Endothelial cell (in vitro differentiated cells): ENCODE measurements at places on chromosomes 3 and 15.

DNA sequence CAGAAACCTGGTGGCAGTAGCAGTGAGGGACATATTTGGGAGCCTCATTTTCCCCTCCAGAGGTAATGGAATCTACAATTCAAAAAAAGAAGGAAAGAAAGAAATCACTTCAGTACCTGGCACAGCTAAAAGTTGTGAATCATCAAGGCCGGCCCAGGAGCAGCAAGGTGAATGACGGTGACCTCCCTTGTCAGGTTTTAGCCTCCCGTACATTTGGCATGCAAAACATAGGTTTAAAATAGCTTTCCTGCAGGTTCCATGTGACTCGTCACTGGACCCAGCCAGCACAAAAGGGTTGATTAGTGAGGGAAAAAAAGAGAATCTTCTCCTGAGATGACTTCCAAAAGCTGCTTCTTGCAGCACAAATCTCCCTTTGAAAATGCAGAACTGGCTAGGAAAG lies 394.2 kb downstream of the LSAMP start:
- no peak for DNase-seq

GRCh38 chr15:45747426-45747825 lies 112.6 kb downstream of the SQOR start:
- DNase-seq = no peak

DNA sequence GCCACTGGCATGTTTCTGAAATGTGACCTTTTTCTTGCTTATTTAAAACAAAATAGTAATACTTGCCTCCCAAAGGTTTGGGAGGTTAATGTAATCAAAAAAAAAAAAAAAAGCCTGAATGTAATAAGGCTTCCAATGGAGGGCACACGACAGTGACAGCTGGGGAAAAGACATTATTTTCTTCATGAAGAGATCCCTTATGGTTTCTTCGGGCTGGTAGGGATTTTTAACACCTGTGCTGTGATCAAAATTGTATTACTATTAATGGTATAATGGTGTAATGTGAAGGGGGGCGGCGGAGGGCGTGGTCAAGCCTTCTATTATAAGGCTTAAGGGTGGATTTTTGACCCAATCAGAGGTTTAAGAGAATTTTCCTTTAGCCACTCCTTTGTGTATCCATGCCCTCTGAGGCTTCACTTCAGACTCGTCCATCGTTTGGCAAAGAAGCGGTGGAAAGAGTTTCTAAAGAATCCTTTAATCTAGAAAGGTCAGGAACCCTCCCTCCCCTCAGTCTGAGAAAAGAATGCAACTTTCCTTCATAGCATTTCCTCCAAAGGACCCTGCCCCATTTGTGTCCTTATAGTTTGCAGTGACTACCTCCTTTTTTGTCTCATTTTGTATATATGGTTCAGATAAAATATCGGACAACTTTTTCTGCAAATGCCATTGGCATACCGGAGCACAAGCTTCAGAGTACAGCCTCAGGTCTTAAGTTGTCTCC lies 89.5 kb upstream of the CHD2 start:
- DNase-seq = no peak

DNA sequence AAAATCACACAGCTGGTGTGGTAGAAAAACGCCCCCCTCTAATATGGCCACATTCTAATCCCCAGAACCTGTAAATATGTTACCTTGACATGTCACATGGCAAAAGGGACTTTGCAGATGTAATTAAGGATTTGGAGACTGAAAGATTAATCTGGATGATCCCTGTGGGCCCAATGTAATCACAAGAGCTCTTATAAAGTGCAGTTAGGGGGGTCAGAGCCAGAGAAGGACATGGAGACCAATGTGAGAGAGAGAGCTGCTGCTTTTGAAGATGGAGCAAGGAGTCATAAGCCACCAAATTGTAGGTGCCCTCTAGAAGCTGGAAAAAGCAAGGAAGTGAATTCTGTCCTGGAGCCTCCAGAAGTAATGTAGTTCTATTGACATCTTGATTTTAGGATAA lies 152.6 kb downstream of the PEX5L start:
- DNase-seq = no peak

DNA sequence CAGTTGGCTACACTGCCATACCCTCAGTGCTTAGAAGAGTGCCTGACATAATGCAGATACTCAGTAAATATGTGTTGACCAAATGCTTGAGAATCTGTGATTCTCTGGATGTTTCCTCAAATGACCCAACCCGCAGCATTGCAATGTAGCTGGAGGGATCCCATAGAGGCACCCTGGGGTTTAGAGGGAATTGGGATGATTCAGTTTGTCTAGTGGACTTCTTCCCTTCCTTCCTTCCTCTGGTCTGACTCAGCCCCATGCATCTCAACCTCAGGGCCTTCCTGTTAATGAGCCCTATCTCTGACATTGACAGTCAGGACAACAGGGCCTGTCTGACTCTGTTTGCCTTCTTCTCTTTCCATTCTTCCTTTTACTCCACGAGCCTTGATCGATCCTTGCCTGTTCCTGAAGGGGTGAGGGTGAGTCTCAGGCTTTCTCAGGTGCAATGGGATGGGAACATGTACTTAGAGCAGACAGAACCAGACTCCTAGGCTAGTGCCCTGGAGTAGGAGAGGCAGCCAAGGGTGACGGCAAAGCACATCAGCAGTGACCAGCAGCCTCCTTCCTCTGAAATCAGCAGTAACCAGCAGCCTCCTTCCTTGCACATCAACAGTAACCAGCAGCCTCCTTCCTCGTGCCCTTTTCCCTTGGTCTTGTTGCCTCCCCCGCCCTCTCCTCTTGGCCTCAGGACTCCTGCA lies 78.2 kb downstream of the DGKG start:
- DNase-seq = no peak

DNA sequence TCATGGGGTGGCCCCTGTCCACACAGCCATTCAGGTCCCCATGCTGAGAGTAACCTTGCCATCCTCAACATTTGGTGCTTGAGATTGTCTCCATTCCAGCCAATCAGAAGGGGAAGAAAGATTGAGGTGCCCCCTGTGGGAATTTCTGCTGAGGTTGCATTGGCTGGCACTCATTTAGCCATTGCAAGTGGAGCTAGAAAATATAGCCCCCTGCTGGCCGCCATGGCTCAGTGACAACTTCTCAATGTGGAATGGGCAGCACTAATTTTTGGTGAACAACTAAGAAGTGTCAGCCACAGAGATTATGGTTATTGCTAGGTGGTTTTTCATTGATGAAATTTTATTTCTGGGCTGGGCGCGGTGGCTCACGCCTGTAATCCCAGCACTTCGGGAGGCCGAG lies 22.0 kb downstream of the COL6A6 start:
- DNase-seq = peak; percentile 63

DNA sequence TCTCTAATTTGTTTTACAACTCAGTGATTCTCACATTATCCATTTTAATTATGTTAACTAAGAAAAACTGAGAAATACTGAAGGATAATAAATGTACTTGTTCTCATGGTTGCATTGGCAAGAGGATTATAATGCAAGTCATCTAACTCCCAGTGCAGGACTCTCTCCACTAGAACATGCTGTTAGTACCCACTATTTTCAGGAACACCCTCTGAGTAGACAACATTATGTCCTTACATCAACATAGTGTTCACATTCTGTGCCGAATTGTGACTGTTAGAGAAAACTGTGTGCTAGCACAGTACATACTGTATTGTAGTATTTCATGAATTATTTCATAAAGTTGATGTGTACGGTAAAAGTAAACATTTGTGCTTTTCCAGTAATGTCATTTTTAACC lies 80.1 kb downstream of the LEKR1 start:
- no peak for DNase-seq

- DNase-seq = no peak
These were observed 12.2 kb downstream of the ALG1L2 start for GRCh38 chr3:130093741-130094391.

- DNase-seq = no peak
These were observed 89.7 kb downstream of the TP63 start for GRCh38 chr3:189720736-189721417.

DNA sequence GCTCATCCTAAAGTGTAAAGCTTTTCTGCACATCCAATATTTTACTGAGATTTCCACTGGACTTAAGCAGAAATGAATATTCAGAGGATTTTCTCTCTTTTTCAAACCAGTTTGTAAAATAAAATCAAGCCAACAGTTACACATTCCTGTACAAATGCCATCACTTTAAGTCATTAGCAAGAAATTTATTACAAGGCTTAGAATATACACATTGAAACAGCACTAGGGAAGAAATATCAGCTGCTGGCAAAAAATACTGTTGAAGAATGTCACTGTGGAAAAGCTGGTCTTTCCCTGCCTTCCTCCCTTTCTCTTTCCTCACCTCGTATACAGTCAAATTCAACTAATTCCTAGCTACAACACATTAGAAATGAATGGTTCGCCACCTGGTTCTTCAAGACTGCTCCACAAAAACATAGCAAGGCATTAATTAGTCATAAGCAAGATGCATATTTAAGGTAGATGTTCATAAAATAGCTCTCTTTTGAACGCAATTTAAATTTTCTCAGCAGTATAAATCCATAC lies 21.3 kb downstream of the PLOD2 start:
- DNase-seq = no peak

DNA sequence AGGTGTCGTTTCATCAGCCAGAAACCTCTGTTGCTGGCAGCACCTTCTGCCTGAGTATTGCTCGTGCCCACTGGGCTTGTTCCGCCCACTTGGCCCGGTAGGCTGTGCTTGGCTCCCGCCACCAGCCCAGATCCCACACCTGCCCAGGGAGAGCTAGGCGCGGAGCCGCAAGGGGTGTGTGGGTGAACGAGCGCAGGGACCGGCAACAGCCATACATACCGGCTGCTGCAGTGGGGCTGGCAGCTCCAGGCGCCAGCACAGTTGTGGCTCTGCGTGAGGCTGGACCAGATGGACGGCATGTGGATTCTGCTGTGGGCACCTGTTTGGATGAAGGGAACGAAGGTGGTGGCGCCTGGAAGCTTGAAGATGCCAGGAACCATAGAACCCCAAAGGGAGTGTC lies 331.5 kb upstream of the MCTP2 start:
- no peak for DNase-seq

- DNase-seq = no peak
These were observed 41.8 kb downstream of the FILIP1L start for GRCh38 chr3:100072326-100073048.

GRCh38 chr3:50358355-50358910 lies 888 bp downstream of the TMEM115 start:
- DNase-seq = no peak

DNA sequence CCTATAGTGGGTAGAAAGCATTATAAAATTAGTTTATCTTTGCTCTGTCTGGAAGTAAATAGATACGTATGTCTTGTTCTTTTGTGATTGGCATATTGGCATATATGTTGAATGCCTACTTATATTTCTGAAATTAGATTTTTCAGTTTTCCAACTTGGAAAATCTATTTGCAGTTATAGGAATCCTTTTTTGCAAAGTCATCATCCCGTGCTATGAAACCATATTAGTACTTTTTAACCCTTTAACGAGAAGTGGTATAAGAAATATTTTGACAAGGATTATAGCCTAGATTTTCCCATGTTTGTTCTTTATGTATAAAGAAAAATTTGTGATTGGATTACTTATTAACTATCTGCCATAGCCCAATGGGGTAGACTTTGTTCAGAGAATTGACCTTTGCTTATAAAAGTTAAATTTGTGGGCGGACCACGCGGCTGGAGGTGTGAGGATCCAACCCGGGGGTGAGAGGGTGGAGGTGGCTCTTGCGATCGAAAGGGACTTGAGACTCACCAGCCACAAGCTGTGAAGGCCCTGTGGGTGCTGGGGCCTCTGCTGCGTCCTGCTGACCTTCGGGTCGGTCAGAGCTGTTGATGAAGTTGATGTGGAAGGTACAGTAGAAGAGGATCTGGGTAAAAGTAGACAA lies 5.9 kb downstream of the LRRC28 start:
- DNase-seq = no peak

- no peak for DNase-seq
These were observed 116.3 kb downstream of the AKAP13 start for GRCh38 chr15:85496551-85497171.

GRCh38 chr3:163773136-163773535 lies 1305.2 kb downstream of the SI start:
- DNase-seq = no peak

DNA sequence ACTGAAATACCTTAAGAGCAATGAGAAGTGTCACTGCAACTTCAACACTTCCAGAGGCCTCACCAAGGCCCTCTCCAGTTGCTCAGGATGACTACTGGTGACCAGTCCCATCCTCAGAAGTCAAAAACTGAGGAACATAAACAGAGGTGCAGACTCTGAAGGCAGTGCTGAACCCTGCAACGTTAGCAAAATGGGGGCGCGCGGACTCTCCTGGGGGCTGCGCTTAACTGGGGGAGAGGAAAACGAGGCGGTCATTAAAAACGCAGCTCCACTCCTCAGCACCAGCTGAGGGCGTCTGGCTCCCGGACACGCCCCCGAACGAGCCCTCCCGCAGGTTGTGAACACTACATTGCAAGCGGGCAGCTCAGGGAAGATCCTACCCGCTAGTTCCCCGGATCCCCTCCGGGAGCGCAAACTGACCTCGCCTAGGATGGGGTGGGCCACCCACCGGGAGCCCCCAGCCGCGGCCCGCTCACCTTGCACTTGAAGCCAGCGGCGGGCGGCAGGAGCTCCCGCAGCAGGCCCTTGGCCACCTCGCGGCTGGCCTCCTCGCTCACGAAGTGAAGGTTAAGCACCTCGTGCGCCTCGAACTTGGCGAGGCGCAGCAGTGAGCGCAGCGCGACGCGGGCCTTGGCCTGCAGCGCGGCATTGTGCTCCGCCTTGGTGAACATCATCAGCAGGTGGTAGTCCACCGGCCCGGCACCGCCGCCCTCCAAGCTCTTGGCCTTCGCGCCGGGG lies 711 bp downstream of the XXYLT1 start:
- DNase-seq = peak; percentile 50

GRCh38 chr15:66682865-66683264 lies 19.2 kb upstream of the SMAD6 start:
- DNase-seq = no peak

DNA sequence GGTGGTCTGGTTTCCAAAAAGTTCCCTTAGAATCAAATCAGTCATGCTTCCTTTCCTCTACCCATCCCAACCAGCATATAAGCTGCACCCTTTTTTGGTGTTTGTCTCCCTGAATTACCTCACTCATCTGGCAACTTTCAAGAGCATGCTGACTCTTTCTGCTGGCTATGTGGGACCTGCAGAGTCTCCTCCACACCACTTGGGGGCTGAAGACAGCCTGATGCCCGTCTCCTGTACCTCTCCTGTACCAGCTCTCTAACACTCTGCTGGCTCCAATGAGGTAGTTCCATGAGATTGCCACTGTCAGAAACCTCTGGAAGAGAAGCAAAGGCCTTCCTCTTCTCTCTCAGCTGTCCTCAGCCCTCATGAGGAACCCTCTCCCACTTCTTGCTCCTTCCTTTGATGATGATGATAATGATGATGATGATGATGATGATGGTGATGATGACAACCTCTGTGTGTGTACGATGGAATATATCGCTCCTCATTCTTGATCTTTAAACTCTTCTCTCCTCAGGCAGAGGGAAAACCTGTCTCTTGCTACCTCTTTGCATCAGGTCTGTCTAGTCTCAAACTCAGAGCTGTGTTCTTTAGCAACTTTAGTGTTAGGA lies 257.5 kb downstream of the ZNF621 start:
- DNase-seq = no peak
